K562 (cell line): ENCODE measurements at places on chromosomes 11 and 22. TPM values are rescaled to one million over a fixed set of nuclear protein-coding genes. Genes with fewer than 3 reads are reported as not detected.

The JHY gene
- total RNA-seq = not detected in 2 replicates

The NXPE4 gene
- not detected in 2 replicates for total RNA-seq

The LRRC4C gene
- total RNA-seq = not detected in 2 replicates

The SHISAL1 gene
- not detected in 2 replicates for total RNA-seq

The MAPK8IP2 gene
- 0.29 and 0.47 TPM in 2 replicates for total RNA-seq

The ACR gene
- not detected in 2 replicates for total RNA-seq

The CFL1 gene
- 891 and 919 TPM in 2 replicates for total RNA-seq

The CNGA4 gene
- total RNA-seq = not detected in 2 replicates

The SOX6 gene
- total RNA-seq = 8.0 and 9.4 TPM in 2 replicates

The MS4A8 gene
- not detected in 2 replicates for total RNA-seq

The VSIG2 gene
- not detected in 2 replicates for total RNA-seq

The GLB1L3 gene
- total RNA-seq = 0.27 and 0.36 TPM in 2 replicates

The IGLL5 gene
- not detected in 2 replicates for total RNA-seq

GRCh38 chr11:64845129-64845775 is 799 bp upstream of the CDC42BPG start:
- peak; percentile 49 for DNase-seq

- DNase-seq = no peak
Observed at GRCh38 chr11:7638710-7639642, 34.3 kb downstream of the CYB5R2 start.

- peak; percentile 80 for DNase-seq
Observed at GRCh38 chr11:68010090-68011041, at the start of gene ALDH3B1. TSS of gene ALDH3B1 (plus strand) at chr11:68010327. CDS start at chr11:68015298, 4,971 bp downstream.

DNA sequence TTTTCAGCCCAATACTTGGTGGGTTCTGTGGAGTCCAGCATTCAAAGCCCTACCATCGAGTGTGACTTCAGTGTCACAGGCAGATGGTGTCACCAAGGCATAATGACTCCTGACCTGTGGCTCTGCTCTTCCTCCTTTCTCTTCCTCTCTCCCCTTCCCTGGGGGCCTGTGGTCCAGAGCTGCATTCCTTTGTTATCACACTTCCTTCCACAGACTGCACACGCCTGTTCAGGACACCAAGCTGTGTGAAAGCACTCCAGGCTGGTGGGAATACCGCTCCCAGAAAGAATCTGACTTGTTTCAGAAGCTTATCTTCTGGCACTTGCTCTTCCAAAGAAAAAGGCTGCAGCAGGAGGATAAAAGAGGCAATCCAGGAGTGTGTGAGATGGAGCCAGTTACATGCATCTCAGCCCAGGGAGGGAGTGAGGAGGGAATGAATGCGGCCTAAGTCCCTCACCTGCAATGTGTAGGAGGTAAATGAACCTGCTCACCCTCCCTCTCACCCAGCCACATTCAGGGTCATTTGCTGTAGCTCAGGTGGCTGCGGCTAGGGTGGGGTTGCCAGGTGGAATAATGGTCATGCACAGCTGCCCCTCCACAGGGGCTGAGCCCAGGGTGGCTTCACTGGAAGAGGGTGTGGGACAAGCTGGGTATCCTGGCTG is 79.3 kb downstream of the ADAMTS15 start:
- no peak for DNase-seq

- DNase-seq = no peak
Observed at GRCh38 chr22:16721961-16722360, 103.2 kb downstream of the XKR3 start.

DNA sequence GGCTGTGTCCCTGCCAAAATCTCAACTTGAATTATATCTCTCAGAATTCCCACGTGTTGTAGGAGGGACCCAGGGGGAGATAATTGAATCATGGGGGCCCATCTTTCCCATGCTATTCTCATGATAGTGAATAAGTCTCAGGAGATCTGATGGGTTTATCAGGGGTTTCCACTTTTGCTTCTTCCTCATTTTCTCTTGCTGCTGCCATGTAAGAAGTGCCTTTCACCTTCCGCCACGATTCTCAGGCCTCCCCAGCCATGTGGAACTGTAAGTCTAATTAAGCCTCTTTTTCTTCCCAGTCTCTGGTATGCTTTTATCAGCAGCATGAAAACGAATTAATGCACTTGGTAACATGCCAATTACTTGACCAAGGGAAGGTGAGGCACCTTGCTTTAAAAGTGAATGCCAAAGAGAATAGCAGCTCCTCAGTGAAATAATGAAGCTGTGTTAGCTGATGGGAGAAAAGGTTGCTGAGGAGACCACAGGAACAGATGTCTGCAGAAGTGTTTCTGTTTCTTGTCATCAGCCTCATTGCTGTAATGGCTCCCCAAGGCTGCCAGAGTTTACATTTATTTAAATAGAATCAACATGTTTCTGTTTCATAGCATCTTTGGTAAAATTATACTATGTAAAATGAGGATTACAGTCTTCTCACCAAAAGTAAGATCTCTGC is 89.0 kb upstream of the CD44 start:
- DNase-seq = no peak

DNA sequence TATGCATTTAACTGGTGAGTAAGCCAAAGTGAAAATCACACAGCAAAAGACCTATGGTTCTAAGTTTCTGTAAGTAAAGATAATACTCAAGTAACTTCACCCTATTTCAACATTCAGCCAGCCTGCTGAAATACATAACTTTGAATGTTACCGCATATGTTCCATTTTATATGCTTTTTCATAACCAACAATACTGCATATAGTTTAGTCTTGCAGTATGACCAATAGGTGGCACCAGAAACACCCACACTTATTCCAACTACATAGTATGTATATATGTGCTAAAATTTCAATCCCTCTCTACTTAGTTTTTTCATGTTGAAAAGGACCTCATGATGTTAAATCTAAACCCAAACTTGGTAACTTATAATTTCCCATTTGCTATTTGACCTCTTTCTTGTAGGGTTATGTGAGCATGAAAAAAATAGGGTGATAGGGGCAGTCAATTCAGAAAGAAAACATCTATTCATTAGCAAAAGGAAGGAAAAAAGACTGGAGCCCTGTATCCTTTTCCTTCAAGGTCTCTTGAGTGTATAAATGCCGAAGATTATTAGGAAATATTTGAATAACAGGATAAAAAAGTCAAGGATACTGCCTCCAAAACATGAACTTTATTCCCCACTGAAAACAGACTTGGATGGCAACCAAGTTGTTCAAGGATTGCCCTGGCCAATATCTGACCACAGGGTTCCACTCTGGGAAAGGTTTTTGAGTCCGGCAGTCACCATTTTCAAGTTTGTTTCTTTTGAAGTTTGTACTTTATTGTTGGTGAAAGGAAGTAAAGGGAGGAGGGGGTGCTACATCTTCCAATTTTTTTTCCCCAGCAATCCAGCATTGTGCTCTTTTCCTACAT is 23.8 kb upstream of the FZD4 start:
- DNase-seq = peak; percentile 42

DNA sequence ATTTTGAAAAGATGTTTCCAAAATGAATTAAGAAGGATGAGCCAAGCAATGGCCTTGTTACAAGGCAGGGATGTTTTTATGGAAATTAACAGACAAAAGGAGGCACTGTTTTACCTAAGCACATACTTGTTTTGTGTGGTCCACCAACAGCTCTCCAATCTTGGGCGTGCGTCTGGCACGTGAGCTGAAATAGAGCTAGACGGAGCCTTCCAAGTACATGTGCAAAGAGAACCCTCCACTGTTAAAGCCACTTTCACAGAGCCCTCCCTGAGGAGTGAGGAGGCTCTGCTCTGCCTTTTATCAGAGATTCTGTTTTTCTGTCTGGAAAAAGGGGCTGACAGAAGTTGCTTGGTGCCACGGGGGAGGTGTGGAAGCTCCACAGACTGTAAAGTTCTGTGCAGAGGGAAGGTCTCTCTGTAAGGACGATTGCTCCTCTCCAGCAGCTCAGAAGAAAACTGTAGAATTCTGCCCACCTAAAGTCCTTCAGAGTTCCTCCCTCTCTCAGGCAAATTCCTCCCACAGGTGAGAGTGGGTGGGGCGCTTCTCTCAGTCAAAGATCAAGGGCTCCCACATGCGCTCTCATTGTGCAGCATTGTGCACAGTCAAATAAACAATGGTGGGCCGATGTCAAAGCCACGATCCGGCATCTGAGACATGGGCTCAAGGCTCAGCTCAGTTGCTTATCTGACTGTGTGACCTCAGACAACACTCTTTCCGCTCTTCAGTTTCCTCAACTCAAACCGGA is 92.6 kb upstream of the CSNK2A3 start:
- no peak for DNase-seq

- no peak for DNase-seq
Observed at GRCh38 chr22:26570864-26571525, 18.9 kb downstream of the TPST2 start.

DNA sequence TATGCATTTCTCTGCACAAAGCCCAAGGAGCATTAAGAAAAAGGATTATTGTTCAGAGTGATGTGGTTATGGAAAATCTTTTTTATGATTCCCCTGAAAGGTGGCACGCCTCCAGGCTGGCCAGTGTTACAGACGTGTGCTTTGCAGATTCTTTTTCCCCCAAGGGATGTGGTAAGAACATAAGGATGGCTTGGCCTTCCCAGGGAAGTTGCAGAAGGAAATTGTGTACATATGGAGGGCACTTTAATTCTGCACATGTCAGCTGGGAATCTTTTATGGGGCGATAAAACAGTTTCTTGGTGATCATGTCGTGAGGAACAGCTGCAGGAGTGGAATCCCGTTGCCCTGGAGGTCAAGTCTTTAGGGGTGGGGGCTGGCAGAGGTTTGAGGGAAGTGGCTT is 9.7 kb downstream of the SMARCB1 start:
- no peak for DNase-seq

DNA sequence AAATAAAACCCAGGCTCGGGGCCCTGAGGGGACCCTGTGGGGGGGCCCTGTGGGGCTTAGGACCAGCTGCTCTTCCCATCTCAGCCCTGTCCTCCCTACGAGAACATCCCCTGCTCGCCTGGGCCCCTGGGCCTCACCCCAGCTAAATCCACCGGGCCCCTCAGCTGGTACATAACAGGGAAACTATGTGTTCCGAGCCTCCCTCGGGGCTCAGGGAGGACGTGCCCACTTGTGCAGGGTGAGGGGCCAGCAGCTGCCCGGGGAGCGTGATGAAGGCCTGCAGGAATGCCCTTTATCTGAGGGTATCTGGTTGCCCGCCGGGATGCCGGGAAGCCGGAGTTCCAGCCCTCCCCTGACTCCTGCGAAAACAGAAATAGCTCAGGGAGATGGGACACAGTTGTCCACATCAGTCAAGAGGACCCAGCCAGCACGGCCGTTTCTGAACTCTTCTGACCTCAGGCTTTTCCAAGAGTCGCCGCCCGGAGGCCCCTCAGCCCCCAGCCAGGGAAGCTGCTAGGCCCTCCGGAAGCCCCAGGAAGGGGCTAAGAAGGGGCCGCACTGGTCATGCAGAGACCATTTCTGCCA is 20.6 kb downstream of the MRPL23 start:
- no peak for DNase-seq

- no peak for DNase-seq
Observed at GRCh38 chr11:118245936-118246562, 6.1 kb downstream of the MPZL3 start.

DNA sequence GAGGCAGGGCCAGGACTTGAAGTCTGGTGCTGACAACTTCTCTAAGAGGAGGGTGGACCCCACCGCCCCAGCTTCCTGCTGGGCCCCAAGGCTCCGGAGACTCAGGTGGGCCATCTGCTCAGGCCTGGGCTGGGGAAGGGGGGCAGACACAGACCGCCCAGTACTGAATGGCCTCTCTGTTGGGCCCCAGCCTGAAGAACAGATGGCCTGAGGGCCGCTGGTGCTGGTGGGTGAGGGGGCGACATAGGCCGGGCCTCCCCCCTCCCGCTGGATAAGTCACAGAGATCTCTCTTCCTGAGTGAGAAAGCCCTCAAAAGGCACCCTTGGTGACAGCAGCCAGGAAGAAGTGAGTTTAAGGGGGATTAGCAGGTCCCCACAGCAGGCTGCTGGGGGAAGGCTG is 12.5 kb upstream of the TP53I11 start:
- DNase-seq = no peak

DNA sequence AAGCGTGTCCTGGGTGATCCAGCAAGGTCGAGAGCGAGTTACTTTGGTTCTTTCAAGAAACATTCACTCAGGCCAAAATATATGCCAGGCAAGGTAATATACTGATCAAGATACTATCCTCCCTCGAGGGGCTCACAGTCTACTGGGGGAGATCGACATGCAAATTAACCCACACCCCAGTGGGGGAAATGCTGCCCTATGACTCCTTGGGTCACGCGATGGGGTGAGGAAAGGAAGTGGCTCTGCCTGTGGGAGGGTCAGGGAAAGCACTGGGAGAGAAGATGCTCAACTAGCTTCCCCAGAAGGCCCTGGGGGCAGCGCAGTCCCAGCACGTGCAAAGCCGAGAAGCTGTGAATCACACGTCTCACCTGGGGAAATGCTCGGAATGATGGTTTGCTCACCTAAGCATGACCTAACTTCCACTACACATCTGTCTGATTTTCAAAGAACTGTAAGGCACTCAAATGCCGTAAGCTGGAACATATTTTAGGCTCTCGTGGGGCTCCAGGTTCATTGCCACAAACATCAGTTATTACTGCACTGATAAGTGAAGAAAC is 130.7 kb downstream of the RCN1 start:
- DNase-seq = no peak

- no peak for DNase-seq
Observed at GRCh38 chr22:47277531-47277930, 515.1 kb downstream of the TBC1D22A start.

GRCh38 chr11:475941-476340 is 25.9 kb downstream of the PTDSS2 start:
- no peak for DNase-seq

DNA sequence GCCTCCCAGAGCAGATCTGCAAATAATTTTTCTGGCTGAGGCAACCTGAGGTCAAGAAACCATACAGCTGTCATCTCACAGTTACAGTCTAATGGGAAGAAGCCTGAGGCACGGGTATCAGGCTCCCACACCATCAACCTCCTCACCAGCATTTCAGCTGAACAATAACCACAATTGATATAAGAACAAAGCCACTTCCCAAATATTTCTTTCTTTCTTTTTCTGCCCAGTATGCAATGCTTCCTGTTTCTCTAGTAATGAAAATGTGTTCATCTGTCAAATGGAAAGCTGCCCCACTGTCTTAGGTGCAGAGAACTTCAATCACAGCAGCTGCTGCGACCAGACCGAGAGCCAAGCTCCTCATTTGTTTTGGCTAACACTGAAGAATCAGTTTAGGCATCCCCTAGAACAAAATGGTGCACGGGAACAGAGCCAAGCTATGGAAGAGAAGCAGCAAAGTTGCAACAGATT is 108.4 kb downstream of the BLID start:
- no peak for DNase-seq

GRCh38 chr11:103807806-103808205 is 228.6 kb upstream of the DDI1 start:
- DNase-seq = no peak

DNA sequence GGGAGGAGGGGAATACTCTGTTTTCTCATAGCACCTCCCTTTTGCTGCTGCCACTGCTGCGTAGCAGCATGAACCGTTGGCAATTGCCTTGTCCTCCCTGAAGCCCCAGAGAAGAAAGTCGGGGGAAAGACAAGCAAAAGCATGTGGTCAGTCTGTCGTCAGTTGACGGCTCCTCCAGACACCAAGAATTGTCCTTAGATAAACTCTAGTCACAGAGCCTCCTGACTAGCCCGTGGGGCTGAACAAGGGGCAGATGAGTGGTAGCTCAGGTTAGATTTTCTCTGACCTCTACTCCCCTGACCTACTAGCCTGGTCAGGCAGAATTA is 126.4 kb upstream of the HSD17B12 start:
- no peak for DNase-seq
